Activated CD8-positive, alpha-beta memory T cell treated with anti-CD3 and anti-CD28 coated beads, Interleukin-2, amount 10 ng/mL, durations not matched to agents 7 days and 5 days (primary cell): ENCODE measurements at places on chromosomes 5 and 9. TPM values are rescaled to one million over a fixed set of nuclear protein-coding genes. Genes with fewer than 3 reads are reported as not detected.

PCDHB13 gene
- not detected for total RNA-seq

CNOT8 gene
- 62.4 TPM for total RNA-seq

AQP3 gene
- total RNA-seq, result 10.4 TPM

DNA sequence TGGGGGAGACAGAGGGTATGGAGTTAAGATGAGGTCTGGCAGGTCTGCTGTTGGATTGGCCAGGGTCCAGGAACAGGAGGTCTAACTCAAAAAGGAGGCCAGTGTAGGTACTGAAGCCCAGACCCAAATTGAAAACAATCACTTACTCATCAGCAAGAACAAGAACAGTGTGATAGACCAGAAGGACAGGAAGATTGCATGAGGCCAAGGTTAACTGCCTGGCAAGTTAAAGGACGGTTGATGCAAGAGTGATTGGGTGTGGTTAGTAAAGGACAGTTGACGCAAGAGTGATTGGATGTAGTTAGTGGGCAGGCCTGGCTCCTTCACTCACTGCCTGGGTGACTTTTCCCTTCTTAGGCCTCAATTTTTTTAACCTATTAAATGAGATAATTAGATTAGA is 132.6 kb downstream of the PDZD2 start:
- DNase-seq, result no peak

TMEM250 gene
- total RNA-seq, result 42.5 TPM

SLC45A2 gene
- 0.21 TPM for total RNA-seq

DNA sequence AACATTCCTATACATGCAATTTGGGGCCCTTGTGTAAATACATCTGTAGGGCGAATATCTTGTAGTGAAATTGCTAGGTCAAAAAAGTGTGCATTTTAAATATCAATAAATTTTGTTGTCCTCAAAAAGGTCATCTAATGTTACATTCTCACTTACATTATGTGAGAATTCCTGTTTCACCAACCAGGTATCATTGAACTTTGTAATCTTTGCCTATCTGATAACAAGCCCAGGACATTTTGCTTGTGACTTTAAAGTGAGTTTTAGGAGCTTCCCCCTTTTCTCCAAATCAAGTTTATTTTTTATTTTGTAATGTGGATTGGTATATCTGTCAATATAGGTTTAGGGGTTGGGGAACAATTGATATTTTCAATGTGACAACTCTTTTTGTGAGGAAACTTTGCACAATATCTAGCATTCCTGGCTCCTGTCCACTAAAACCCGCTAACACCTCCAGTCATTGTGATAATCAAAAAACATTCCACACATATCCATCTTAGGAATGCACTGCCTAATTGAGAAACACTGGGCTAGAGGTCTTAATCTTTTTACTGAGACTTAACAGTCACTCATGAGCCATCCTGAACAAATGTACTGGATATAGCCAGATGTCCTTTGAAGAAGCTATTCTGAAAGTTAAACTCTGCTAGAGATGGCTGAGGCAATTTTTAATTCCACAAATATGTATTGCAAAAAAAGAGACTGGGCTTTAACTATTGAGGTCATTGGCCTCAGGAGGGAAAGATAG is 72.5 kb upstream of the SLC1A1 start:
- no peak for DNase-seq

- no peak for DNase-seq
Observed at GRCh38 chr9:76859860-76860259, 46.1 kb downstream of the PRUNE2 start.
